Mesothelial cell of epicardium (in vitro differentiated cells): ENCODE measurements at places on chromosomes 11 and 22.
A peak's percentile ranks its signal among the peaks of the same experiment; 100 is the strongest.

GRCh38 chr11:18352581-18352980, 30.2 kb downstream of the GTF2H1 start:
- H3K27ac ChIP-seq, result no peak overlapping the region
- no peak for DNase-seq
- no peaks in the 10 kb centered on the region for H3K27me3 ChIP-seq

DNA sequence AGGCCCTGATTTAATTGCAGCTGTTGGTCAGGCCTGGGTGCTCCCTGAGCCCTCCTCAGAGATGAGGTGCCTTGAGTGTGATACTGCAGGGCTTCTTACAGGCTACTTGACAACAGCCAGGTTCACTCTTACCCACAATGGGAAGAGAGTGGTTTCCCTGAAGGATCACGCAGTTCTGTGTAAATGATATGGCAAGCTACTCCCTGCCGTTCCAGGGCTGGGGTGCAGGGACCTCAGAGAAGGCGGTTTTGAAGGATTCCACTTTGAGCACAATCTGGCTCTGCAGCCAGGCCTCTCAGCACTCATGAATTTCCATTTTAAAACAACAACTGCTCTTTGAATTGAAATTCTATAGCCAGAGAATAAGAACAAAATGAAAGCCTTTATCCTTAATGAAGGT, 92.9 kb downstream of the SLC17A6 start:
- peaks cover 25% of the 10 kb centered on the region for H3K4me1 ChIP-seq
- no peak overlapping the region for H3K27ac ChIP-seq
- H3K27me3 ChIP-seq, result no peaks in the 10 kb centered on the region

DNA sequence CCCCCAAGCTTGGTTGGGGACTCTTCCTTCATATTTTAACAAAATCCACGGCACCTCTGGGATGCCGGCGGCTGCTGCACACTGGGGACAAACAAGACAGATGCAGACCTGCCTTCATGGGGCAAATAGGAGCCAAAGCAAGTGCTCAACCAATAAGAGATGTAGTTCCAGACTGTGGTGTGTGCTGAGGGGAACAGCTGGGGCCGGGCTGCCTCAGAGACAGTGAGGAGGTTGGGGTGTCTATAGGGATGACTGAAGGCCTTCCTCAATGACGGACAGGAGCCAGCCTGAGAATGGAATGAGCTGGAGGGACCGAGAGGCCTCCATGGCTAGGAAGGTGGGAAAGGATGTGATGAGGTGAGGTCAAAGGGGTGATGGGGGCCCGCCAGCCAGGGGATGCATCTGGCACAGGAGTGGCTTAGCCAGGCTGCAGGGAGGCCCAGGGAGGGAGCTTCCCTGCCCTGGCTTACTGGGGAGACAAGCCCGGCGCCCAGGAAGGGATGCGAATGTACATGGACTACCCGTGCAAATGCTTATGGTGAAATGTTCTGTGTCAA, 10.3 kb upstream of the CTSD start:
- H3K4me3 ChIP-seq, result no peak overlapping the region
- peaks cover 13% of the 10 kb centered on the region for H3K4me1 ChIP-seq
- no peak for DNase-seq
- H3K27ac ChIP-seq, result no peak overlapping the region
- peaks cover 9% of the 10 kb centered on the region for H3K27me3 ChIP-seq

DNA sequence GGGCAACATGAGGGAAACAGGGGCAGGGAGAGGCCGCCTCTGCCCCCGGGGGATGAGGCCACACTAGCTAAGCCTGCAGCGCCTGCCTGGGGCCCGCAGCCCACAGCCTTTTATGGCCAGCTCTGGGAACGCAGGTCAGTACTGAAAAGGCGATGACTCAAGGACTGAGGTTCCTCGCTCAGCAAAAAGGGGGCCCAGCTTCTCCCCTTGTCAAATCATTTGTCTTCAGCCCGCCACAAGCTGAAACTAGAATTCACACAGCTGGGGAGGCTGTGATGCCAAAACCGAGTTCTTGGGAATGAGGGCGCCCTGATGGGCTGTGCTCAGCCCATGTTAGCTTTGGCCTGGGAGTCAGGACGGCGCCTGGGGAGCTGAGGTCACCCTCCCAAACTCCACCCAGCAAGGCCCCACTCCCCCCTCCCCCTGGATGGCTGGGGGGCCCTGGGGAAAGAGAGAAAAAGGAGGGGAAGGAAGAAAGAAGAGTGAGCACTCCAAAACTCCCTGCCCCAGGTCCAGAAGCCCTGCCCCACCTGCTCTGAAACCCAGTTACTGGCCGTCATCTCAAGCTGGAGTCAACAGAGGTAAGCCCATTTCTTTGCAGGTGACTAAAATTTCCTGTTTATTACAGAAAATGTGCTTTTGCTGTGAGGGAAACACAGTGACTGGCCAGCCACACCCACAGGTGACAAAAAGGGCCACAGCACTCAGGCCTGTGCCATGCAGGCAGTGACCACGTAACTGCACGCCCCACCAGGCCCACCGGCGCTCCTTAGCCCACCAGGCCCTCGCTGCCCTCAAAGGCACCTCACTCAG, 13.7 kb downstream of the EHD1 start:
- H3K36me3 ChIP-seq, result peaks cover 14% of the 10 kb centered on the region
- DNase-seq, result no peak
- H3K27ac ChIP-seq, result peak overlapping the region; percentile 95
- no peaks in the 10 kb centered on the region for H3K27me3 ChIP-seq
- H3K4me1 ChIP-seq, result peaks cover 48% of the 10 kb centered on the region

DNA sequence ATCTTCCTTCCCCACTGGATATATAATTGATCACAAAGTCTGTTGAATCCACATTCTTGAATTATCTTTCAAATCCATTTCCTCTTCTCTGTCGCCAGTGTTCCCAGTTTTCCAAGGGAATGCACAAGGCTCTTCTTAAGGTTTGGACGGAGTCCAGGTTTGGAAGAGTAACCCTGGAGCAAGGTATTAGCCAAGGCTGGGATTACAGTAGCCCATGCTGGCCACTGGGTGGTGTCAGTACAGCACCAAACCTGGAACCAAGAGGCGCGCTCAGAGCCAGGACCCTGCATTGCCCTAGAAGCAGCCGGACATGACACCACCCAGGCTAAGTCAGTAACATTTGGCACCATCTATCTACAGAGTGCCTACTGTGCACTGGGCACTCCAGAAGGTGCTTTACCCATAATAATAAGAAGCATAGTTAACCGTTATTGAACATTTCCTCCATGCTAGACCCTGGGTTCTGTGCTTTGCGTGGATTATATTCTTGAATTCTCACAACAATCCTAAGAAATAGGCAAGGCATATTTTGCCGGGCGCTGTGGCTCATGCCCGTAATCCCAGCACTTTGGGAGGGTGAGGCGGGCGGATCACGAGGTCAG, 48.0 kb upstream of the CLPB start:
- no peak overlapping the region for H3K27ac ChIP-seq
- H3K36me3 ChIP-seq, result no peaks in the 10 kb centered on the region
- no peak overlapping the region for H3K4me3 ChIP-seq
- H3K27me3 ChIP-seq, result no peaks in the 10 kb centered on the region

- H3K36me3 ChIP-seq, result no peaks in the 10 kb centered on the region
- H3K27ac ChIP-seq, result no peak overlapping the region
- H3K4me3 ChIP-seq, result no peak overlapping the region
- peaks cover 42% of the 10 kb centered on the region for H3K27me3 ChIP-seq
- no peak for DNase-seq
These were observed 59.3 kb upstream of the EIF3D start for GRCh38 chr22:36588285-36588684.

GRCh38 chr11:108069947-108070346, 51.4 kb upstream of the ACAT1 start:
- H3K27ac ChIP-seq, result peak overlapping the region; percentile 18
- H3K4me1 ChIP-seq, result peaks cover 12% of the 10 kb centered on the region
- H3K36me3 ChIP-seq, result peaks cover 23% of the 10 kb centered on the region
- H3K4me3 ChIP-seq, result no peak overlapping the region

- DNase-seq, result no peak
- H3K4me1 ChIP-seq, result no peaks in the 10 kb centered on the region
- H3K4me3 ChIP-seq, result no peak overlapping the region
These were observed 149.0 kb downstream of the SPON1 start for GRCh38 chr11:14111496-14111895.

DNA sequence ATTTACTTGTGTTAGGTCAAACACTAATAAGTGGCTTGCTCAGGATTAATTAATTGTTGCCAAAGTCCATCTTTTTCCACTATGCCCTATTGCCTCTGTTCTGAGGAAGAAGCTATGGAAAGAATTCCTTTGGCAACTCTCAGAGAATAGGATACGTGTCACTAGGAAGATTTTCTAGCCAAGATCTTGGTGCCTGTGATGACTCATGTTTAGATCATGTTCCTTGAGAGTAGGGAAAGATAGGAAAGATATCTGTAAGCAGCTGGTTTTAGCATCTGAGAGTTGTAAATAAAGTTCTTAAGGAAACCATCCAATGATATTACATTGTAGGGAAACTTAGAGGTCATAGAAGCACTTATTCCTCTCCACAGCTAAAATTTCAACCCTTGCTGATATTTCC, 15.7 kb downstream of the SLN start:
- H3K36me3 ChIP-seq, result peaks cover 4% of the 10 kb centered on the region
- H3K4me1 ChIP-seq, result peaks cover 19% of the 10 kb centered on the region
- H3K27ac ChIP-seq, result no peak overlapping the region

GRCh38 chr11:120337355-120338106, 1.3 kb downstream of the ARHGEF12 start:
- peak overlapping the region; percentile 98 for H3K27ac ChIP-seq
- H3K27me3 ChIP-seq, result no peaks in the 10 kb centered on the region
- H3K4me3 ChIP-seq, result peak overlapping the region; percentile 96
- peaks cover 47% of the 10 kb centered on the region for H3K4me1 ChIP-seq
- no peaks in the 10 kb centered on the region for H3K36me3 ChIP-seq

- no peak overlapping the region for H3K27ac ChIP-seq
- no peak overlapping the region for H3K4me3 ChIP-seq
- DNase-seq, result no peak
- peaks cover 5% of the 10 kb centered on the region for H3K27me3 ChIP-seq
- H3K36me3 ChIP-seq, result no peaks in the 10 kb centered on the region
- peaks cover 3% of the 10 kb centered on the region for H3K4me1 ChIP-seq
These were observed 20.4 kb downstream of the OR51E1 start for GRCh38 chr11:4664183-4664582.

DNA sequence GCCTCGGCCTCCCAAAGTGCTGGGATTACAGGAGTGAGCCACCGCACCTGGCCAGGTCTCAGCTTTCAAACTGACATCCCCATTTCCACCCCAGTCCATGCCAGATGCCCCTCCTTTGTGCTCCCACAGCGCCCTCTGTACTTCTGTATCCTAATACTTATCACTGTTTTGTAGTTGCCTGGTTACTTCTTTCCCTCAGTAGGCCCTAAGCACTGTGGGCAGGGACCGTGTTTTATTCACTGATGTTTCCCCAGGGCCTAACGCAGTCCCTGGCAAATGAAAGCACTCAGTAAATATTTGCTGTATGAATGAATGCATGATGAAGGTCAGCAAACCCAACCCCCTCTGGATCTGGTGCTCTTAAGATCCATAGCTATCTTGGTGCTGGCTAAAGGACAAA, 2.2 kb upstream of the TRIM3 start:
- H3K27me3 ChIP-seq, result no peaks in the 10 kb centered on the region
- H3K27ac ChIP-seq, result peak overlapping the region; percentile 39
- H3K4me3 ChIP-seq, result no peak overlapping the region
- peaks cover 34% of the 10 kb centered on the region for H3K4me1 ChIP-seq
- peaks cover 10% of the 10 kb centered on the region for H3K36me3 ChIP-seq
- no peak for DNase-seq

DNA sequence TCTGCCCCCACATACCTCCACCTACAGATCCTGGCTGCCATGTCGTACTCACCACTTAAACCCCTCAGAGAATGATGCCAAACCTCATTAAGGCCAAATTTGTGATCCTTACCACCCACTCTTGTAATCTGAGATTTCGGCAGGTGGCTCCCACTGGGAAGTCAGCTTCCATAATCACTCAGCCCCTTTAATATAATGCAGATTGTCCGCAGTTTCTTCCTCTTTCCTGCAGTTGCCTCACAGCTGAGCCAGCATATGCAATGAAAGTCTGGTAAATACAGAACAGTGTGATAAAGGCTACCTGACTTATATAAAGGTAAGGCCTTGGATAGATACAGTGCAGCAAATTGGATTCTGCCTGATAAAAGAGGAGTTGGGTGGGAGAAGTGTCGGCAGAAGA, 515.2 kb upstream of the TENM4 start:
- H3K27ac ChIP-seq, result no peak overlapping the region
- DNase-seq, result no peak
- peaks cover 5% of the 10 kb centered on the region for H3K36me3 ChIP-seq
- peaks cover 17% of the 10 kb centered on the region for H3K27me3 ChIP-seq
- H3K4me1 ChIP-seq, result no peaks in the 10 kb centered on the region
- no peak overlapping the region for H3K4me3 ChIP-seq

- H3K4me3 ChIP-seq, result no peak overlapping the region
- H3K27ac ChIP-seq, result no peak overlapping the region
- H3K36me3 ChIP-seq, result no peaks in the 10 kb centered on the region
- no peaks in the 10 kb centered on the region for H3K4me1 ChIP-seq
- no peak for DNase-seq
These were observed 33.2 kb upstream of the CECR2 start for GRCh38 chr22:17336061-17336460.
